Epithelial cell of prostate (primary cell): ENCODE measurements at places on chromosomes 11 and 22.

GRCh38 chr22:43867839-43868635 lies 5.7 kb upstream of the SULT4A1 start:
- no peak for DNase-seq

- no peak for DNase-seq
Measured at GRCh38 chr11:46916286-46917108, 1.9 kb downstream of the LRP4 start.

GRCh38 chr11:37748641-37749040 lies 1150.6 kb upstream of the RAG2 start:
- DNase-seq, result no peak

GRCh38 chr11:81241672-81242275 lies 1491.9 kb downstream of the FAM181B start:
- DNase-seq, result no peak

DNA sequence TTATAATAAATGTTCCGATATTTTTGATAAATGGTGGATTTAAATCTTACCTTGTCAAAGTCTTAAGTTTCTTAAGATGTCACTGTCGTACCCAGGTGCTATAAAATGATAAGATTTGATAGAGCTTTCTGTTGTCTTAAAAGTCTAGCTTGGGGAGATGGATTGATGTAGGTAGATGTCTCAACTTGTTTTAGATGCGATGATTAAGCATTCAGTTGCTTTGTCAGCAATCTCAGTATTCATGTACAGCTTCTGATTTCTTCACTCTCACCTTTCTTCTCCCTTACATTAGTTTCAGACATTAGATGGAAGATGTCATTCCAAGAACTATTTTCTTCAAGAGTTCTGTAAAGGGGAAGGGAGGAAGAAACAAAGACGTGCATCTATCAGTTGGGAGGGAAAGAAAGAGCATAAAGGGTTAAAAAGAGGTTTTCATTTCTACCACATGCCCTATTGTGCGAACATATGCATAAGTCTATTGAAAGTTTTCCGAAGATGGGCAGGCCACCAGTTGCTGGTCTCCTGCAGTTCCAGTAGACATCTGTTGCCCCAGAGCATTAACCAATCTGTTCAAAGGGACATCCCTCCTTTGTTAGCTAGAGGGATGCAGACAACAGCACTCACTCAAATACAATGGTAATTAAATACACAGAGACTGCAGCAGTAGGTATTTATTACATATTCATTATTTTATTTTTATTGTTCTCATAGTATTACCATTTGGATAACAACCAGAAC lies 38.4 kb downstream of the ZC3H12C start:
- peak; percentile 12 for DNase-seq

DNA sequence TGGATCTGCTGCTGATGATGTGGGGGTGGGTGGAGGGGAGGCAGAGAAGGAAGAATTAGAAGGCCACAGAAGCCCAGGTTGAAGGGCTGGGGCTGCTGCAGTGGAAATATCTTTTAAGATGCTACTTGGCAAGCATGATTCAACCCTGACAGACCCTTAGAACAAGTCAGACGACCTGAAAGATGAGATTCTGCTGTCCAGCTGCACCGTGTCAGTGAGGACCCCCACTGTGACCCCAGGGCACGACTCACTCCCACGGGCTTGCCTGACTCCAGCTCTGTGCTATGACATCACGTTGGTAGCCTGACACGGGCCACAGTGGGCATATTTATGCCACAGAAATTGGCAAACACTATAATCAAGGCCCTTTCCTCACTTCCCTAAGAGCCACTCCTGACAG lies 36.0 kb downstream of the LRFN4 start:
- no peak for DNase-seq

DNA sequence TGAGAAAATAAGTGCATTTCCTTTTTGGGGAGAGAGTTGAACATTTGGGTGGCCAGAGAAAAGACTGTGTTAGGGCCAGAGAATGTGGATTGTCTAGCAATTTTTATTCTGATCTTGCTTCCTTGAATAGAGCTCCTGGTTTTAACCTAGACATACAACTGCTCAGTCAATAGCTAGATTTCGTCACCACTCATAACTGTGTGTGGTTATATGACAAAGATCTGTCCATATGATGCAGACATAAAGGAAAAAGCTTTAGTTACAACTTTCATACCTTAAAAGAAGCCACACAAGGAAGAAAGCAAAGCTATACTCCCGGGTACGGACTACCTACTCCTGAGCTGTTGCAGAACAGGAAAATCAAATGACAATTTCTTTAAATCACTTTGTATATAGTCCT lies 37.2 kb downstream of the MS4A6A start:
- DNase-seq, result no peak

- no peak for DNase-seq
Measured at GRCh38 chr11:126751242-126751641, 249.3 kb downstream of the KIRREL3 start.

DNA sequence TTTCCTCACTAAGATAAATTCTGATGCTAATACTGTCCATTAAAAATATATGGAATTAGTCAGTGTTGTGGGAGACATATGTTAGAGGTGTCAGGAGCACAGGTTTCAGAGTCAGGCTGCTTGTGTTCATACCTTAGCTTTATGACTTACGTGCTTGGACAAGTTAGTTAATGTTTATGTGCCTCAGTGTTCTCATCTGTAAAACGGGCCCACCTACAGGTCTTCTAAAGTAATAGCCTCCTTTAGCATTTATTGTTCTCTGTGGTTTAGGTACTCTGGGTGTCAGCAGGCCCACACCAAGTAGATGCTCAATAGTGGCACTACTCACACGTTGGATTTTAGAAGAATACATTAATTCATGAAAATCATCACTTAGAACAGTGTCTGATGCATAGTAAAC lies 308.7 kb upstream of the ZC3H12C start:
- DNase-seq, result no peak

- no peak for DNase-seq
Measured at GRCh38 chr11:69726019-69726418, 22.2 kb upstream of the FGF19 start.

DNA sequence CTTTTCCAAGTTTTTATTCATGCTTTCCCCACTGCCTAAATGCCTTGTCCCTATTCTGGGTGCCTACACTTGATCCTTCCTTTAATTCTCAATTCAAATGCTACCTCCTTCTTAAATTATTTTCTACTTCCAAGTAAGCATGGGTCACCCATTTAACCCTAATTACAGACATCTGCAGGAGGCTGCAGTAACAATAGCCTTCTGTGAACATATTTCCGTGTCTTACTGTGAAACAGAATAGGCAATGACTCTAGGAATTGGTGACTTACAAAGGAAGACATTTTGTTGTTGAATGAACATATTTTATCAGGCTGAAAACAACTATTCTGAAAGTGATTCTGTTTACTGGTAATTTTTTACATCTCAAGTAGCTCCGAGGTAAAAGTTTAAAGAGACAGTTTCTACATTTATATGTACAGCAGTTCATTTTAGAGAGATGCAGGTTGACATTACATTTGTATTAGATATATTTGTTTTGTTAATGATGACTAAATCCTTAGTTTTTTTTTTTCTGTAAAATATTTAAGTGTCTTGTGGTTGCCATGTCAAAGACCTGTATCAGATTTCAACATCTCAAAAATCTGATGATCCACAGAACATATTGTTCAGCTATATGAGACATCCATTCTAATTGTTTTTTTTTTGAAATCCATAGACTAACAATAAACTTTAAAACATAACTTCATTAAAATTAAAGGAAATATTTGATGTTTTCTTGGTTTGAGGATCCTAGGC lies 316.8 kb downstream of the CASP12 start:
- DNase-seq, result no peak

DNA sequence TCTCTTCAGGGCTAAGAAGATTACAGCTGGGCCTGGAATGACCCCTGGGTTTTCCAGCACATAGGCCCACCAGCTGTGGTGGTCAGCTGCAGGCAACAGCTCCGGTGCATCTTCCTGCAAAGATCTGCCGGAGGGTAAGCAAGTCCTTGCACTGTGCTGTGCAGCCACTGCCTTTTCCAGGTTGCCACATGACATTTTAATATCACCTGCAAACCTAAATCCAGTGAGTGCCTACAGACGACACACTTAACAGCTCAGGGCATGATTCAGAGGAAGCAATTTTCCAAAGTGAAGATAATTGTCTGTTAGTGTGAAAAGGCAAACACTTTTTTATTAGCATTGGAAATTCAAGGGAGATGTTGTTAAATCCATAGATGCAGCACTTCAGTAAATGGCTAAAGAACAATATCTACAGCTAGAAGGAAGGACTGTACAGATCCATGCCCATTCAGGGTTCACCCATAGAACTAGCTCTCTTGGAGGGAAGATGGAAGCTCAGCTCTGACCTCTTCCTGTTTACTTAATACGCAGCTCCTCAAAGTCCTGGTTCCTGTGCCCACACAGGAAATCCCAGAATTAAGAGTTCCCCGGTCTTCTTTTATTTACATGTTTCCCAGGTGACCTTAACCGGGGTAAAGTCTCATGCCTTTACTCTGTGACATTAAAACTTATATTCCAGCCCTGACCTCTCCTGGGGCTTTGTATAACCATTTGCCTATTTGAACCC lies 13.3 kb upstream of the NRIP3 start:
- DNase-seq, result no peak

DNA sequence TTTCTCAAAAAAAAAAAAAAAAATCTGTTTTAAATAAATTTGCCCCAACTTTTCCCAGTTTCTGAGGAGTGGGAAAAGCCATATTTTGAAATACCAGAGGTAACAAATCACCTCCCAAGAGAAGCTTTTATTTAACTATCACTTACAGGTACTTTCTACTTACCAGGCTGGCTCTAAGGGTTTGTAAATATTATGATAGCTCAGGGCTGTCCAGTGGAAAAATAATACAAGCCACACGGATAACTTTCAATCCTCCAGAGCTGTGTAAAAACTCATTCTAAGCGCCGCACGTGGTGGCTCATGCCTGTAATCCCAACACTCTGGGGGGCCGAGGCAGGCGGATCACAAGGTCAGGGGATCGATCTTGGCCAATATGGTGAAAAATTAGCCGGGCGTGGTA lies 5.6 kb upstream of the SEC14L4 start:
- DNase-seq, result no peak

DNA sequence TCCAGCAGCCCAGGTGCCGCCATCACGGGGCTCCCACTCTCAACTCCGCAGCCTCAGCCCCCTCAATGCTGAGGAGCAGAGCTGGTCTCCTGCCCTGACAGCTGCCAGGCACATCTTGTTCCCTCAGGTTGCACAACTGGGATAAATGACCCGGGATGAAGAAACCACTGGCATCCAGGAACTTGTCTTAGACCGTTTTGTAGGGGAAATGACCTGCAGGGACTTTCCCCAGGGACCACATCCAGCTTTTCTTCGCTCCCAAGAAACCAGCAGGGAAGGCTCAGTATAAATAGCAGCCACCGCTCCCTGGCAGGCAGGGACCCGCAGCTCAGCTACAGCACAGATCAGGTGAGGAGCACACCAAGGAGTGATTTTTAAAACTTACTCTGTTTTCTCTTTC lies at the start of gene SAA1:
Gene SAA1 (plus strand): TSS at position 316 of the 400 bp plus-strand sequence. CDS start 624 bp downstream, outside the sequence.
- no peak for DNase-seq

GRCh38 chr11:119907122-119907851 lies 178.3 kb upstream of the NECTIN1 start:
- no peak for DNase-seq

GRCh38 chr11:44826922-44827643 lies 100.3 kb downstream of the TSPAN18 start:
- no peak for DNase-seq

- no peak for DNase-seq
Measured at GRCh38 chr11:6241316-6241715, 2.4 kb downstream of the CNGA4 start.

- DNase-seq, result peak; percentile 34
Measured at GRCh38 chr11:78606667-78607066, 32.0 kb upstream of the NARS2 start.

DNA sequence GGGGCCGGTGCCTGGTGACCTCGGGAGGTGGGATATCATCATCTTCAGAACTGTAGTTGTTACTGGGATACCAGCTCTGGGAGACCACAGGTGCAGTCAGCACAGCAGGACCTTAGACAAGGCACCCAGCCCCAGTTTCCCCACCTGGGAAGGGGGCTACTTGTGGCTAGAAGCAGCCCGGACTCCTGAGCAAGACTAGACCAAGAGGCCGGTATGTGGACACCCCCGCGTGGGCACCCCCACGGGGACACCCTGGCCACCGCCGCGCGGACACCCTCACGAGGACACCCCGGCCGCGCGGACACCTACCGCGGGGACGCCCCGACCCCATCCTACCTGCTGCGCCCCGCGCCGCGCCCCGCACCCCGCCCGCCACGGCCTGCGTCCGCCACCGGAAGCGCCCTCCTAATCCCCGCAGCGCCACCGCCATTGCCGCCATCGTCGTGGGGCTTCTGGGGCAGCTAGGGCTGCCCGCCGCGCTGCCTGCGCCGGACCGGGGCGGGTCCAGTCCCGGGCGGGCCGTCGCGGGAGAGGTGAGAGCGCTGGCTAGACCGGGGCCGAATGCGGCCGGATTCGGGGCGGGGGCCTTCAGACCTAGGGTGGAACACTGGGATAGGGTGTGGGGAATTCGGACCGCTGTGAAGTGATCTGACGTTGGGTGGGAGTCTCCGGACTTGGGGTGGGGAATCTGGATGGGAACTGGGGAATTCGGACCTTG lies at the start of the genes COMT and TXNRD2:
Gene COMT (plus strand): TSS at position 408 of the 718 bp plus-strand sequence. CDS start 20,755 bp downstream, outside the sequence.
Gene TXNRD2 (minus strand): TSS at position 454 of the 718 bp plus-strand sequence. CDS start 15 bp downstream, at position 439.
- DNase-seq, result no peak

GRCh38 chr22:35345808-35346505 lies 34.9 kb upstream of the HMOX1 start:
- no peak for DNase-seq

DNA sequence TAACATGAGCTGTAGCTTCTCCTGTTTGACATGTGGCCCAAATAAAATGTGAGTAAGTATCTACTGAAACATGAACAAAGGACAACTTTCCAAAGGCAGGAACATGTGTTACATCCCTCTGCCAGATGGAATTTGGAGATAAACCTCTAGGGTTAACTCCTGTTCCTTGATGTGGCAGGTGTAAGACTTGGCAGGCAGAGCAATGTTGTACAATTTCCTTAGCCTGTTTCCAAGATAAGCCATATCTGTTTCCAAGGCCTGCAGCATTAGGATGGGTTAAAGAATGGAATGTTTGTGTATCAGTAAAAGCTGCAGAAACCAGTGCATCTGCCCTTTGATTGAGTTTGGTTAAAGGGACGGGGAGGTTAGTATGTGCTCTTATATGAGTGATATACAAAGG lies 8.8 kb upstream of the DNAJB13 start:
- DNase-seq, result no peak

DNA sequence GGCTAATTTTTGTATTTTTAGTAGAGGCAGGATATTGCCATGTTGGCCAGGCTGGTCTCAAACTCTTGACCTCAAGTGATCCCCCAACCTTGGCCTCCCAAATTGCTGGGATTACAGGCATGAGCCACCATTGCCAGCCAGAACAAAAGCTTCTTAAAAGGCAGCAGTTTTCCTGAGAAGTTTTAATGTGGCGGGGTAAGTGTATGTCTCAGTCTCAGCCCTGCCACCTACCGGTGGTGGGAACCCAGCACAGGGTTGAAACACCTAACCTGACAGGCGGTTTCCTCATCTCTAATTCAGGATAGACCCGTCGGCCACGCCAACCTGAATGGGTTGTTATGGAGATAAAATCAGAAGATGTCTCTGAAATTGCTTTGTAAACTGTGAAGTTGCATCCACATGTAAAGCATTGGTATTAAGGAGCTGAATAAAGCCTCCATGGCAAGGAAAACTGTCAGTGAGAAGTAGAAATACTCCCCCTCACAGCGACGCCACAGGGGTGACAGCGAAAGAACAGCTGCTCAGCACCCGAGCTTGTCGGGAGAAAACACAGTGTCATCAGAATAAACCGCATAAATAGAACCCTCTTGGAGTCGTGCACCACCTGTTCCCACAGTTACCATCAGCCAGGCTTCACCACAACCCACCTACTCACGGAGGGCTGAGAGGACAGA lies 165.9 kb upstream of the NCAM1 start:
- DNase-seq, result no peak
